ENCODE measurements at places on chromosomes 2 and 18.

GRCh38 chr2:100292022-100292580, 30.2 kb downstream of the LONRF2 start:
- no peak for DNase-seq

GRCh38 chr18:56109757-56110156, 521.8 kb upstream of the TCF4 start:
- DNase-seq, result no peak

- no peak for DNase-seq
Measured at GRCh38 chr2:134453973-134454372, 200.1 kb downstream of the MGAT5 start.

DNA sequence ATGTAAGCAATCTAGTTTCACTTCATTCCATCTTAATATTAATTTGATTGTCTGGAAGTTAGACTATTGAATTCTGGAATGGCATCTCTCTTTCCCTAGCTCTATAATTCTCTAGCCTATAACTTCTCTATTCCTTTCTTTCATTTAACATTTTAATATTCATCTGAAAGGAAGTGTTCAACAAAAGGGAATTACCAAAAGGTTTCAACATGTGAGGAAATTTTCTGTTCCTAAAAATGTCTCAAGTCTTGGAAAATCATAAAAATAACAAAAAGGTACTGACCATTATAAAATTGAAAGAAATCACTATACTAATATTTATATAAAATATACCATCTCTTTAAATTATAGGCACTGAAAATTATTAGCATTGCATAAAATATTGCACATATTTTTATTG, 228.7 kb downstream of the TXNL1 start:
- DNase-seq, result no peak

- no peak for DNase-seq
Measured at GRCh38 chr18:35000457-35000856, 40.8 kb upstream of the MAPRE2 start.

DNA sequence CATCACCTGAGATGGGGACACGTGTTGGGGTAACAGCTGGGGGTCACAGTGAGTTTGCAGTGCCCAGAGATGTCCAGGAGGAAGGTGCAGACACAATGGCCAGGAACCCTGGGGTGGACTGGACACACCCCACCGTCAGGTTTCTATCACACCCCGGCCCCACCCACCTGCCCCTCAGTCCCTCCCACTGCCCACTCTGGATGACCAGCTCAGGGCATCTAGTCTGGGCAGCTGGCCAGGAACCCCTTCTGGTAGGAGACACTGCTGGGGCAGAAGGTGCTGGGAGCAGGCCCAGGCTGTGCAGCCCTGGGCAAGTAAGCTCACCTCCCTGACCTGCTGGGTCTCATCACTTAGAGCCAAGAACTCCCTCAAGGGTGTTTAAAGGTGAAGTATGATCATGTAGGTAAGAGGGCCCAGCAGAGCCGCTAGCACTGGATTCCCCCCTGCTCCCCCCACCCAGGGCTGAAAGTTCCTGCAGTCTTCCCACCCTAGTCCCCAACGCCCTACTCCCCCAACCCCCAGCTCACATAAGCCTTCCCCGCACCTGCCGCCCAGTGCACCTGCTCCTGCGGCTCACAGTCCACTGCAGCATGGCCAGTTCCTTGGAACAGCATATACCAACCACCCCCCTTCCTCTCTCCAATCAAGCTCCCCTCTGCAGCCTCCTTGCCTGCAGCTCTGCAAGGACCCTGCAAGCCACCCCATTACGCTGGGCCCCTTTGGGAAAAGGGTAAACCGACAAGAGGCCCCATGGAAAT, 17.3 kb downstream of the BIN1 start:
- no peak for DNase-seq

GRCh38 chr18:73739098-73739497, 408.5 kb downstream of the FBXO15 start:
- no peak for DNase-seq

DNA sequence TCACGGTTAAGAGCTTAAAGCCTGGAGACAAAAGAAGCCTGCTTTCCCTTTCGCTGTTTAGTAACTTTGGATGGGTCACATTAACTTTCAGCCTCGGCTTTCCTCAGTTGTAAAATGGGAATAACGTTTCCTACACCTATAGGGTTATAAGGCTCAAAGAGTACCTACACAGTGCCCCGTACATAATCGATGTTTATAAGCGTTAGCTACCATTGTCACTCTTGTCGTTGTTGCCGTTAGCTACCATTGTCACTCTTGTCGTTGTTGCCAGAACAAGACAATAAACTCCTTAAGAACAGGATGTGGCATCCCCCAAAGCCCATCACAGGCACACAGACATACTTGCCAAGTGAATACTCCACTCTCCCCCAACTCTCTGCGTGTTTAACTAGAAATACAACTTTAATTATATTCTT, 901 bp upstream of the MFSD6 start:
- DNase-seq, result no peak

- DNase-seq, result no peak
Measured at GRCh38 chr2:227671170-227671905, 4.7 kb downstream of the SCYGR5 start.

- DNase-seq, result no peak
Measured at GRCh38 chr2:233386382-233387041, 32.2 kb downstream of the DGKD start.

DNA sequence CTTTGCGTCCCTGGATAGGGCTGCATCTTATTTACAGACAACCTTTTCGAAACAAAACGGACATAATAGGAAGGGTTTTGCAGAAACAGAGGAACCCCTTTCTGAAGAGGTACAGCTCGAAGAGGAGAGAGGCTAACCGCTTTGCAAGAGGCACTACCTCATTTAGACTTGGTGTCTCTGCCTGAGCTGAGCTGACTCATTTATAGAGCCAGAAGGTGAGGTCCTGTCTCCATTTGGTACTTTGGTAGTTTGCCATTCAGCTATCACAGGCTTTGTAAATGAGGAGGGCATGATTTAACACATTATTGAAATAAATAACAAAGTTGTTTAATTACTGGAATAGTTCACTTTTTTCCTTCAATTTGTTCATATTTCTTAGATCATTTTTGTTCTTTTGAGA, 2.2 kb upstream of the NXPH2 start:
- DNase-seq, result no peak

DNA sequence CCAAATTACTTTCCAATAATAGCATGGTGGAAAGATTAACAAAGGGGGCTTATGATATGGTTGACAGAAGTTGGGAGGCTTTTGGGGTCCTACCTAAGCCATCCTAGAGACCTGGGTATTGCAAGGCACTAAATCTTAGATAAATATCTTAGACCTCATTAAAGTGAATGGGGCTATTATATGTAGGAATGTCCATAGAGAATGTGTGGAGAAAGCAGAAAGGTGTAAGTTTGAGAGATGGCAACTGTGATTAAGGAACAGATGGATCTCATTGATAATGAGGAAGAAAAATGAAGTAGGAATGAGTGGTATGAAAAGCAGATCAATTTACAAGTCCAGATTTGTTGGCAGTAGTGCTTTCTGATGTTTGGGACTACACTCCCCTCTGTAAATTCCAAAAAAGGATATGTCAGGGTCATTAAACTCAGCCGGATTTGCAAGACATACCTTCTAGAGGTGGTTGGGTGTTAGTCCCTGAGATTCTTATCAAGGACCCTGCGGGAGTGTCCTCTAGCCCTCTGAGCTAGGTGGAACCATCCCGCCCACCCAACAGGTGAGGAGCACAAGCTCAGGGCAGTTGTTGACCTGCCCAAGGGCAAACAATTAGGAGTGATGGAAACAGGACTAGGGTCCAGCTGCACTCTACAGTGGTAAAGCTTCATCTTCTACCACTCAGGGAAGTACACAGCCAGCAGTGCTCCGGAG, 12.1 kb downstream of the TCF7L1 start:
- DNase-seq, result no peak

DNA sequence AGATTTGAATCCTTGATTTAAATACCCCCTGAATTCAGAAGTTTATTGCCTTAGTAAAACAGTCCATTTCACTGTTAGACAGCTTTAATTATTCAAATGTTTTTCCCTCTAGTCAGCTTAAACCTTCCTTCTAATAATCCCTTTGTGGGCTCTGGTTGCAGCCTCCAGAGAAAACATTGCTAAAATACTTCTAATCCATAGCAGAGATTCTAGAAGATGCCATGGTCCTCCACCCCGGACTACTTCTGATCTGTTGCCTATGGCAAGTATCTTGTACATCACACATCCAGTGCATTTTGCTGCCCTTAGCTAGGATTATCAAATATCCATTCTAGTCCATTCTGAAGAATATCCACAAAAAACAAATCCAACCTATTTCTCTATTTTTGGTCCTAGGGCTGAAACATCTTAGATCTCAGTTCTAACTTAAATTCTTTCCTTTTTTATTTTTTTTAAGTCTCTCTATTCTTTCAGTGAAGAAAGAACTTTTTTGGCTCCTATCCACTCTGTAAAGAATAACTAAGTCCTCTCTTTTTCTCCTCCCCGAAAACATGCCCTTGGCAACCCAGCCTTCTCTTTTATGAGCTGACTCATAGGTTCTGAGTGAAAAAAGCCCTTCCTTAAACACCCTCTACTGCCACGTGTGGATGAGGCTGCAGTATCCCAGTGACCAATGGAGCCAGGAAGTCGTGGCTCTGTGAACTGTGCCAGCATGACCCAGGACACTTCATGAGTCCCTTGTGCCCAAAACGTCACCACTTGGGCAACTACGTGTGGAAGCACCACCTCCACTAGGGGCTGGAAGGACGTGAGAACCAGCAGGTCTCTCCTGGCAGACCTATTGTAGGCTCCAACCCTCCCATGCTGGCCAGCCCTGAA, 349.8 kb downstream of the TNS1 start:
- DNase-seq, result no peak

DNA sequence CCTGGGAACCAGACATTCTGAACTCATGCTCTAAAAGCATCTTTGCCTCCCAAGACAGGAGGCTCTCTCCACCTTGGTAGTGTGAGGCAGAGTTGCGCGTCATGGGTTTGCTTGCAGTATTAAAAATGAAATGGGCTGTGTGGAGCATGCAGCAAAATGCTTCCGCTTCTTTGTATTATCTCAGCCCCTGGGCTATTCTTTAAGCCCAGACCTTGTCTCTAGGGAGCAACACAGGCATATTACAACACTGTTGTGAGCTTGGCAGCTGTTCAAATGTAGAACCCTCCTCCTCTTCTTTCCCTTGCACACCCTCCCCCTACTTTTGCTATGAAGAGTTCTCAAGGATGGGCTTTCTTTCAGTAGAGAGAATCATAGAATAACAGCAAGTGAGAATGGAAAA, 185.1 kb upstream of the LHCGR start:
- DNase-seq, result no peak

DNA sequence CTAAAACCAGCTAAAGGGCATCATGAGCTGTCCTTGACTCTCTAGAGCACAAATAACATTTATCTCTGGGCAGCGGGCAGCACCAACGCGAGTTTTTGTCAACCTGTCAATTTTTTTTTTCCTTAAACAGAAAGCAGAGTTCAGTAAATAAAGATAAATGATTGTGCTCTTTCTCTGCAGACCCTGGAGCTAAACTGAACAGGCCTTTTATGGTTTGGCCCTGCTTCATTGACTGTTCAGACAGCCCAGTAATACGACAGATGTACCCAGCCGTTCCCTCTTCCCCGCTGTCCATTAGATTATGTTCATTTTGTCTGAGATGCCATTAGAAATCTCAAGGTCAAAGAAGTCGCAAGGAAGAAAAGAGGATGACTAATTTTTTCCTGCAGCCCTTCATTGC, 280.5 kb upstream of the PIK3C3 start:
- DNase-seq, result no peak

DNA sequence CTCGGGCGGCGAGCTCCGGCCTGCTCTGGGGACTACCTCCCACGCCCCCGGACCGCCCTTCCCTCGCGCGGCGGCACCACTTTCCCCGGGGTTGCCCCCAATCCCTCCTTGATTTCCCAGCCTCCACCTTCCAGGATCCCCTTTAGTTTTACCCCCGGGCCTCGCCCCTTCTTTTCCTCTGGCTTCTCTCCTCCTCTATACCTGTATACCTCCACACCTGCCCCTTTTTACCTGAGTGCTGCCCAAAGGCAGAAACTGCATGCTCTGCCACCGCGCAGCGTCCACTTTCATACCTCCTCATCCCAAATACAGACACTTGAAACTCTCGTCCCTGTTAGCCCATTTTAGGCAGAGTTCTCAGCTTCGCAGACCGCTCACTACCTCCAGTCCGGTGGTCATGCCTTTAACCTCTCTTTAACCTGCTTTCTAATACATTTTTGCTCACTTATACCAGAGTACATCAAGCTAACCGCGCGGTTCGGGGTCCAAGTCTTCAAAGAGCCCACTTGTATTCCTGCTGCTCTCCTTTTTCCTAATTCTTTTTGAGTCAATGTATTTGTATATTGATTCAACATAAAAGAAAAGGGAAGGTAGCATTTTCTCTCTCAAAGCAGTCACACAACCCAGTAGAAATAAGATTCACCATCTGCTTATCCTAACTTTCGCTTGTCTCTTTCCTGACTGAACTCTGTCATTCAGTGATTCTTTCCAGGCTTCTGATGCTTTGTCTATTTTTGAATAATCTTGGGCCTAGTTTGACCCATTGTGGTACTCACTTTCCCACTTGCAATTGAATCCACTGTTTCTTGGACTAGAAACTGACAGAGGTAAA, 901 bp downstream of the SPOPL start:
- no peak for DNase-seq

DNA sequence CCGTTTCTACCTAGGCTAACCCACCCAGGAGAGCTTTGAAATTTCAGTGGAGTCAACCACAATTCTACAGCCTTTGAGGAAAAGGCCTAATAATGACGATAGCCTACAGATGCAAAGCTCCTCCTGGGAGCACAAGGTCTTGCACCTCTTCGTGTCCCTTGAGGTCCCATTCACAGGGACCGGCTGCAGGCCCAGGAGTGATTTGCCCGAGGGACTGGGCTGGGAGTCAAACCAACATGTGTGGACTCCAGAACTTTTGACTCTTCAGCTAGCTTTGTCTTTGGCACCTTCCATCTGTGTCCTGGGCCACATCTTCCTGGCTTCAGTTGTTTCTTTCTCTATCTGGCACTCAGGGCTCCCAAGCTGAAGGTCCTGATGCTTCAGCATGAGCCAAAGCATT, 76.5 kb downstream of the SMAD7 start:
- DNase-seq, result no peak

DNA sequence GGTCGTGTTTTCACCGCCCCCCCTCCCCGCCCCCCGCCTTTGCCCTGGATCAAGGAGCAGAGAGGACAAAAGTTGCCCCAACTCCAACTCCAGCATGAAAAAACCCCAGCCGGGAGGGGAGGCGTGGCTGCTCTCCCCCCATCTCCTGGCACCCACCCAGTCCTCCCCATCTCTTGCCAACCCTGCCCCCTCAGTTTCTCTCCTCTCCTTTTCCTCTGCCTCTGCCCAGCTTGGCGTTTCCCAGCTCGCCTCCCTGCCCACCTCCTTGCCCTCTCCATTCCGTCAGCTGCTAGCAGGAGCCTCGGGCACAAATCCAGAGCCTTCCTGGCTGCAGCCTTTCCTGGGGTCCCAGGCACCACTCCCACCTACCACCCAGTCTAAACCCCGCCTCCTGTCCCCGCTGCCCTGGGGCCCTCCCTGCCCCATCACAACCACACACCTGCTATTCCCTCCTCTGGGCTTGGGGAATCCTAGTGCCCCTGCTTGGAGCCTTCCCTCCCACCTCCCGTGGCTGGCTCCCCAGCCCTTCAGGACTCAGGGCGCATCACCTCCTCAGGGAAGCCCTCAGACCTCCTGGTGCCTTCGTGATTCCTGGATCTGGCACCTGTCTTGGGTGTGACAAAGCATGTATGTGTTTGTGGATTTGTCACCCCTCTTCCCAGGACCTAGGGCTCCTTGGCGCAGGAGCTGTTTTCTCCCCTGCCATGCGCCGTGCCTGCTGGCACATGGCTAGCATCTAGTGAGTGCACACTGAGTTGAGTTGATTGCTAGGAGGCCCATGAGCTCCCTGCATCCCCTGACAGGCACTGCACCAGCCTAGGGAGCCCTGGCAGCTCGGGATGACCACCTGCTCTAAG, 209.1 kb downstream of the TFCP2L1 start:
- DNase-seq, result no peak
